BJ (cell line): ENCODE measurements at places on chromosomes 5 and 9.

GRCh38 chr9:132754236-132754635 is 84.0 kb downstream of the GTF3C4 start:
- DNase-seq: no peak

DNA sequence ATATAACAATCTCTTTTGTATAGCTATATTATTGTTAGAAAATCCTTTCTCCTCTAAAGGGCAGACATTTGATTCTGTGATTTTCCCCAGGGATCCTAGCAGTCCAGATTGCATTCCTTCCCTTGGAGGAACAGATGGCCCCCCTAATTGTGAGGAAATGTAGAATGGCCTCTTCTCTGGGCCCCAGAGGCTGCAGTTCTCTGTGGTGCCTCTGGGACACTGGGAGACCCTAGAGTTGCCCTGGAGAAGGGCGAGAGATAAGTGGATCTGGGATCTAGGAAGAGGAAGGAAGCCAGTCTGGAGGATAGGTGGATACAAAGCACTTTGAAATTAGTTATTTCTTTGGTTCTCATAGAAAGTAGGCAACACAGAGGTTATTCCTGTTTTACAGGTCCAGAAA is 1.9 kb upstream of the HINT2 start:
- DNase-seq: no peak

GRCh38 chr5:112467485-112467884 is 48.4 kb upstream of the EPB41L4A start:
- DNase-seq: no peak

GRCh38 chr5:138936968-138937345 is 61.8 kb upstream of the LRRTM2 start:
- DNase-seq: no peak
